ENCODE measurements at places on chromosomes 7 and 10.

DNA sequence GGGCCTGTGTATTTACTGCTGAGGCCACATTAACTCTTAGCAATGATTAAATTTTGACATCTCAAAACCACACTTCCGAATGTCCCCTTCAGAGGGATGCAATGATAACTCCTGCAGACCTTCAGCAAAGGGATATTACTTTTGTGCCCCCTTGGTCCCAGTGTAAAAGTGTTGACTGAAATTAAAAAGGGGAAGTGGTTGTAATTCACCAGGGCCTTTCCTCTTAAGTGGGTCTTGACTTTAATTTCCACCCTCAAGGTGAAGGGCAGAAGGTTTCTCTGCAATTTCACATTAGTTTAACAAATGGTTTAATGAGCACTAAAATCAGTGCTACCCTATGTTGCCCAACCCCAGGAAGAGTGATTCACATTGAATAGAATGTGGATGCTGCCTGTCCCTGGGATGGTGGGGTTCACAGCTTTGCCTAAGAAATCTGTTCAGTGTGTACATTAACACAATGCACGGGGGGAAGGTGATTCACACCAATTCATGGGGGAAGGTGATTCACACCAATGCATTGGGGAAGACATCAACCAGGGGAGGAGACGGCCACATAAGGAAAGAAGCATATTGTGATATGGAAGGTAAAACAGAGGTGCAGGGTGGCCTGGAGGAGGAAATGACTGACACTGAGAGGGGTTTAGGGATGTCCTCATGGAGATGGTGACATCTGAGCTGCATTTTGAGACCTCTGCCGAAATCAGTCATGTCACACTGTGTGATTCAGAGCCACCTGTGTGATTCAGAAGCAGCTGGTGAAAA lies 19.4 kb upstream of the TNS3 start:
- DNase-seq, result no peak

DNA sequence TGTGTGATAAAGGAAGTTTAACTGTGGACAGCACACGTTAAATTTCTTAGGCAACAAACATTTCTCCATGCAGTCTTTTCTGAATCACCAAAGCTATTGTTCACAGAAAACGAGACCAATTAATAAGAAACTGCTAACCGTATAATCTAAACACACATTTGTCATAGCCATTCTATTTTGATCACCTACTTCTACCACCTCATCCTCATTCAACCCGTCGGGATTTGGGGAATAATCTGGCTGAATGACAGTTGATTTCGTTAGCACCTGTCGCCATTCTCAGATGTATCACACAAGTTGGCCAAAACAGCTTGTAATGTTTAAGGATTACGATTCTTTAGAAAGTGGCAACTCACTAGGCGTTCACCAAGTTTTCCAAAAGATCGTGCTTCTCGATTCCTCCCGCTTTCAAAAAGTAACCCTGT lies 1.2 kb downstream of the EZH2 start:
- no peak for DNase-seq

GRCh38 chr7:127850195-127850594 lies 181.0 kb downstream of the LRRC4 start:
- no peak for DNase-seq

DNA sequence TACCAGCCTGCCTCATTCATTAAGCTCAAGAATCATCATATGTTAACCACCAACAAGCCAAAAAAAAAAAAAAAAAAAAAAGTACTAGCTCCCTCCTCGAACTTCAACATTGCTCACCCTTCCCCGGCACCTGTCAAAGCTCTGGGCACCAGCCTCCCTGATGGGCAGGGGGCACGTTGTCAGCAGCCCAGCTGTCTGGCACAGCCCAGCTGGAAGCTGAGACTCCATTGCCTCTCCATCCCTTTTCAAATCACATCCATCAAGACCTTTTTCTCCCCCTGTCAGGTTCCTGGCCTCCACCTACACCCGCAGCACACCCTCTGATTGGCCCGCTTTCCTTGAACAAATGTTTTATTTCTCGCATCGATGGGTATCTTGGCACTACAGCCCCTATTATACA lies 913.3 kb upstream of the AUTS2 start:
- no peak for DNase-seq

- DNase-seq, result no peak
These were observed 6.3 kb downstream of the IQCE start for GRCh38 chr7:2564970-2565540.

DNA sequence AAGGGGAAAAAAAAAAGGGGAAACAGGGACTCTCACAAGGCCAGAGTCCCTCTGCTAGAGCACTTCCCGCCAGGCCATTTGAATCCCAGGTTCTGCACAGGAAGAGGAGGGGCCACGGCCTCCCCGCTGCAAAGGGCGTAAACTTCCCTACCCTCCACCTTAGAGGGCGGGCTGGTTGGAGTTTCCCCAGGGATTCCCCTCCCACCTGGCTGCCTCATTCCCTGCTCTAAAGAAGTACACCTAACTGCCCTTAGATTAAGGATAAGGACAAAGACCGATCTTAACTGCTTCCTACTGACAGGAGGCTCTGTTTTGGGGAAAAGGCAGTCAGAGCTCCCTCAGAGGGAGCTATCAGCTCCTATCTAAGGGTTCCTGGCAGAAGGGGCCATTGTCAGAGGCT lies 102.0 kb upstream of the ARMC3 start:
- no peak for DNase-seq

GRCh38 chr7:112938863-112939573 lies 147.6 kb downstream of the GPR85 start:
- peak; percentile 28 for DNase-seq

- no peak for DNase-seq
These were observed 30.0 kb upstream of the SLIT1 start for GRCh38 chr10:97215619-97216260.

- no peak for DNase-seq
These were observed 233.1 kb upstream of the TCF7L2 start for GRCh38 chr10:112716924-112717413.

DNA sequence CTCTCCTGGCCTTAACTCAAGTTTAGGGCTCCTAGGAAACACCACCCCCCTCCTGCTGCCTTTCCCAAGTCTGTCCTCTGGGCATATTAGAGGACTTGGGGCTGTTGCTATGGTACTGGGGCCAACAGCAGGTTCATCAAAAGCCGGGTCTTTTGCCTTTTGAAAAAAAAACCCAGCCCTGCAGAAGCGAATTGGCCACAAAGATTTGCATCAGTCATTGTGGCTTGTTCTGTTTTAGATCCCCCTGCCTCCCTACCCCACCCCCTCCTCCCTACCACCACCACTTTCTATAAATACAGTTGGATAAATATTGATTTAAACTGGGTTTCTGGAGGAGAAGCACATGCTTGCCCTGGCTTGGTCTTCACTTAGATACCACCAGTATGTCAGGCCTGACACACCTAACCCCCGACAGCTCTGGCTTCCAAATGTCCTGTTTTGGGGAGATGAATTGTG lies 7.0 kb downstream of the MXI1 start:
- peak; percentile 35 for DNase-seq
